ENCODE measurements at places on chromosomes 7 and 10.

DNA sequence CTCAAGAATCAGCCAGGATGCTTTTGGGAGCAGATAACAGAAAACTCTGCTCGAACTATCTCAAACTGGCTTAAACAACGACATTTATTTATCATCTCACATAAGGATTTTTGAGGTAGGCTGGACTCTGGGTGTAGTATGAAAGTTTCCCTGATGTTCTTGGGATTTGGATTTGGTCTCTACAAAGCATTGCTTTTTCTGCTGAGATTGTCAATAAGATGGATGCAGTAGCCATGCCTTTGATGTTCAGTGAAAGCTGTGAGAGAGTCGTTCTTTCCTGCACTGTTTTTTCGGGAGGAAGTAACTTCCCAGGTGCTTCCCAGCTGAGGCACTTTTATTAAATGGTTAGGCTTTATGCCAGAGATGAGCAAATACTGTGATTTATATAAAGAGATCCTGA is 181.1 kb downstream of the PRKG1 start:
- no peak for DNase-seq

DNA sequence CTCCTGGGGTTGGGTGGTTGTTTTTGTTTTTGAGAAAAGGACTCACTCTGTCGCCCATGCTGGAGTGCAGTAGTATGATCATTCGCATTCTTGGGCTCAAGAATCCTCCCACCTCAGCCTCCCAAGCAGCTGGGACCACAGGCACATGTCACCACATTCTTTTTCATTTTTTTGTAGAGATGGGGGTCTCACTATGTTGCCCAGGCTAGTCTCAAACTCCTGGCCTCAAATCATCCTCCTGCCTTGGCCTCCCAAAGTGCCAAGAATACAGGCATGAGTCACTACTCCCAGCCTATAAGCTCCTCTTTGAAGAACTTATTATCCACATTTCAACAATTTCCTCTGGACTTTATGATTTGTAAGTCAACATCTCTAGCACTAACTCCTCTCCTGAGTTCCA is 102.7 kb downstream of the KMT2C start:
- no peak for DNase-seq

- DNase-seq: no peak
These were observed 68.9 kb downstream of the HTR7 start for GRCh38 chr10:90788968-90789367.

DNA sequence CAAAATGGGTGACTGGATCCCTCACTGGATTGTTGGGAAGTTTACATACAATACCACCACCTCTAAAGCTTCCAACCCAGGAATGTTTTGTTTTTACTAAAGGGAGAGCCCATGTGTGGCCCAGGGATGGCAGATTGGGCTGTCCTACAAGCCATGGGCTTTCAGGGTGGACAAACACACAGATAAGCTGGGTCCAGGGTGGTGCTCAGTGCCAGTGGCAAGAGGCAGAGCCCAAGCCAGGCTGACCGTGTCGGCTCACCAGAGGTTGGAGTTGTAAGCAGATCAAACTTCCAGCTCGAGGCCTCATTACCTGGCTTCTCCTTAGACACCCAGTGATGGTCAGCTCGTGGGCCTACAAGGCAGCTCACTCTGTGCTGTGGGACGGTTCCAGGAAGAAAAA is 52.3 kb downstream of the CDH23 start:
- DNase-seq: no peak

DNA sequence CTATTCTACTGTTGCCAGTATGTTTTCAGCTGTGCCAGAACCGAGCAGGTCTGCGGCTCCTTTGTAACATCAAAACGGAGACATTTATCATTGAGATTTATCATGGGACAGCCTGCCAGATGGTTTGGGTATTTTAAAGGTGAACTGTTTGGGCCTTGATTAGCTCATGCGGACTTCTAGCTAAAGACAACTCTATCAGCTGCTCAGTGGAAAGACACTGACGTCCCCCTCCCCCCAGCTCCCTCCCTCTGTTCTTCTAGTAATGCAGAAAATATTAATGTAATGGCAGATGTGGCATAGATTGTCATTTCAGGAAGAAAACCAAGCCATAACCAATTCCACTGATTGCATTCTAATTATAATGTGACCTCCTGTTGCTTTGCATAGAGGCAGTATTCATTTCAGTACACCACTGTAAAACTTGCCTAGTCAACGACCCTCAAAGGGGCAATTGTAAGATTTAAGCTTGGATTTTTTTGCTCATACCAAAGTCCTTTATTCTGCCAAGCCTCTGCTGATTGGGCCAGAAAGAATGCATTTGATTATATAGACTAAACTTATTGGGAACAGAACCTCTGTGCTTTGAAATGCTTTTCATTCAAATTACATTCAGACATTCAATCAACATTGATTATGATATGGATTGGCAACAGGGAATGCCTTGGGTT is 966.8 kb downstream of the LRMDA start:
- DNase-seq: no peak

GRCh38 chr7:151431281-151431767 is 8.6 kb downstream of the CRYGN start:
- DNase-seq: no peak

DNA sequence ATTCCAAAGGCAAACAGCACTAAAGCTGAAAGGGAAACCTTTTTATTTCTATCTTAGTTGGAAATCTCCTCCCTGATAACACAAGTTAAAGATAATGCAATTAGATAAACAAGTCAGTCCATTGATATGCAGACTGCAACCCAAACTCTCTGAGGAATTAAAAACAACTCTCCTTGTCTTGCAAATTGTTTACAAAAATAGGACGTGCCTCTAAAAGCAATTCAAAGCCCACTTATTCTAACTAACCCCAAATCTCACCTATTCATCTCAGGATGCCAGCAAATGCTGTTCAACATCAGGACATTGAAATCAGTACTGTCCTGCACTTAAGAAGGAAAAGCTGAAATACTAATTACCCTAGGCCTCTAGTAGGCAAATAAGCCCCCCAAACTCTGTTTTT is 12.8 kb downstream of the SHTN1 start:
- no peak for DNase-seq
